ENCODE measurements at places on chromosomes 5 and 9.

- no peak for DNase-seq
Measured at GRCh38 chr5:141392429-141393198, at the start of gene PCDHGA8. Gene PCDHGA8 (plus strand): TSS chr5:141392633. CDS start chr5:141392814, 181 bp downstream.

DNA sequence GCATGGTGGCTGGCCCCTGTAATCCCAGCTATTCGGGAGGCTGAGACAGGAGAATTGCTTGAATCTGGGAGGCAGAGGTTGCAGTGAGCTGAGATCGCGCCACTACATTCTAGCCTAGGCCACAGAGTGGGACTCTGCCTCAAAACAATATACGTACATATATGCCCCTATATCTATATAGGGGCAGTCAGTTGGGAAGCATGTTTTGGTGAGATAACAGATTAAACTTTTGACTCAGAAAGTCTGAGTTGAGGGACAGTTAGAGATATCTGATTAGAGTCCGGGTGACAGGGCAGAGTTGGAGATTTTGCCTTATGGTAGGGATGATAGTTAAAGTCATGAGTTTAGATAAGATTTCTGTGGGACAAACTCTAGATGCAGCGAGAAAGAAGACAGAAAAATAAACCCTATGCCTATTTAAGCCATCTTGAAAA is 71.8 kb upstream of the ALDH1A1 start:
- DNase-seq, result no peak

GRCh38 chr5:148085977-148086705 is 22.4 kb downstream of the SPINK5 start:
- DNase-seq, result no peak

- no peak for DNase-seq
Measured at GRCh38 chr5:125251703-125252102, 505.3 kb upstream of the ZNF608 start.
